Brain pericyte (primary cell): ENCODE measurements at places on chromosomes 7 and 10.

DNA sequence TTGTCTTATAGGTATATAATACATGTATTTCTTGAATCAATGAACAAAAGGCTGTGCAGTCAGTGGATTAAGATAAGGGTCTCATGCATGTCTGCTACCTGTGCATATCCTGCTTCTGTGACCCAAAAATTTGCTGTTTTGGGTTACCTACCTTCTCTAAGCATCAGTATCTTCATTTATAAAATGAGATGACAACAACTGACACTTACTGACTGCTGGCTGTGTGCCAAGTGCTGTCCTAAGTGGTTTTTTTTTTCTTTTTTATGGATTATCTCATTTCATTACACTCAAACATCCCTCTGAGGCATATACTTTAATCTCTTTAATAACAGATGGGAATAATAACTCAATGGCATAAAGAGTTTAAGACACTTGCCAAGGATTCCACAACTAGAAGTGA is 2.1 kb downstream of the PDK4 start:
- DNase-seq, result no peak

DNA sequence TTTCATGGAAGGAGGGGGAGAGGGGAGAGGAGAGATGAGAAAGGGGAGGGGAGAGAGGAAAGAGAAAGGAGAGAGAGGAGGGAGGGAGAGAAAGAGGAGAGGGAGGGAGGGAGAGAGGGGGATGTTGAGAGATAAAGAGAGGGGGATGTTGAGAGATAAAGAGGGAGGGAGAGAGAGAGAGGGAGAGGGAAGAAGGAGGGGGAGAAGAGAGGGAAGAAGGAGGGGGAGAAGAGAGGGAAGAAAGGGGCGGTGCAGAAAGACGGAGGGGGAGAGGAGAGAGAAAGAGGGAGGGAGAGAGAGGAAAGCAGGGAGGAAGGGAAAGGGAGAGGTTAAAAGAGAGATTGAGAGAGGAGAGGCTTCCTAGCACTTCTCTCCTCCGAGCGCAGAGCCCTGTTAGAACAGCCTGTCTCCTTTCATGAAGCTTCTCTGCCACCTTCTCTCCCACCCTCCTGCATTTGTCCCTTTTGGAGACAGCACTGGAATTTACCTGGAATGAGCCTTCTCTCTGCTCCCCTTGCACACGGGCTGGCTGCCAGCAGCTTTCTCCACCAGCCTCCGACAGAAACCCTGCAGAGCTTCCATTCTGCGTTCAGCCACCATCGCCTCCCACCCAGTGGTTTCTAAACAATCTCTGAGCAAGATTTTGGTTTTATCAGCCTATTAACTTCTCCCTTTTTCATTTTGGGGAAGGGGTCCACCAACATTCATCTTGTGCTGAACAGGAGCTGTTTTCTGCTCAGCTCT is 74.0 kb upstream of the CARD11 start:
- DNase-seq, result no peak

- no peak for DNase-seq
These were observed 50.9 kb downstream of the CALML3 start for GRCh38 chr10:5575482-5576153.

DNA sequence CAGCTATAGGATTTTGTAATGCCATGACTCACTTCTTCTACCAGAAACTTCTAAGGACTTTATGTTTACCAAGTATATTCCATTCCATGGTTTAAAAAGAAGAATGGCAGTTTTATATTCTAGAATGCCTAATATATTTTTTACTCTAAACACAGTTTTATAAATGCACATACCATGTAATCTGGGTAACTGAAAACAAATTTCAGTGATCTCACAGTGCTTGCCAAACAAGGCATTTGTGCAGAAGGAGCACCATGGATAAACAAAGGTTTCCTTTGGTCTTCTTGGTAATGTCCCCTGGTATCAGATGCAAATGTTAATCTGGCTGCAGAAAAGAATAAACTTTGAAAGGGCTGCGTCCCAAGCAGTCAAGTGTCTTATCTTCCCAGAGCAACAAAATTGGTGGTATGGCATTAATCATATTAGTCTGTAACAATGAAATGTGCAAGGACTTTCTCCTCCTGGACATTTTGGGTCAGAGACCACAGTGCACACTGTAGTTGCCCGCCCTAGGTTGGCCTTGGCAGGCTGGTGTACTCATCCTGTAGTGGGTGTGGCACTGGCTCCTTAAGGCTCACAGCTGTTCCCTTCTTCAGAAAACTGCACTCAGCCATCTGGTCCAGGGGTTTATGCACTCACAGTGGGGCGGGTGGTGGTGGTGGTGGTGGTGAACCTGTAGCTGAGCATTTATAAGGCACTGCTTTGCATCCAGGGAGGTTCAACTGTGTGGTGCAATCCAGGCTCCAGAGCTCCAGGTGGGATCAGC is 56.7 kb downstream of the LAMB4 start:
- DNase-seq, result no peak

- DNase-seq, result no peak
These were observed 137.6 kb upstream of the HABP2 start for GRCh38 chr10:113415246-113415645.

DNA sequence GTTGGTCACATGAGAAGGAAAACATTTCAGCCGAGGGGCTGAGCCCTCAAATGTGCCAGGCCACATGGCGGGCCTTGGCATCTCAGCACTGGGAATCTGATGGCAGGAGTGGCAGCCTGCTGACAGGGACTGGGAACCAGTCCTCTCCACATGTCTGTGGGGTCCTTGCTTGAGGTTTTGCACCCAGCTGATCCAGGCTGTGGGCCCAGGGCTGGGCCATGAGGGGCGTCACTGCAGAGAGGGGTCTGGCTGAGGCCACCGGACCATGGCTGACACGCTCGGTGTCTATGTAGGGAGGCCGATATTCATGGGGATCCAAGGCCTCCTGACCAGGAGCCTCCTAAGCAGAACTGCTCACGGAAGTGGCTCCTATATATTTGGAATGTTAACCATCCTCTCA is 31.0 kb upstream of the PWWP2B start:
- DNase-seq, result no peak

- no peak for DNase-seq
These were observed 2.8 kb downstream of the AGAP3 start for GRCh38 chr7:151088856-151089699.
